ENCODE measurements at places on chromosomes 11 and 22.

DNA sequence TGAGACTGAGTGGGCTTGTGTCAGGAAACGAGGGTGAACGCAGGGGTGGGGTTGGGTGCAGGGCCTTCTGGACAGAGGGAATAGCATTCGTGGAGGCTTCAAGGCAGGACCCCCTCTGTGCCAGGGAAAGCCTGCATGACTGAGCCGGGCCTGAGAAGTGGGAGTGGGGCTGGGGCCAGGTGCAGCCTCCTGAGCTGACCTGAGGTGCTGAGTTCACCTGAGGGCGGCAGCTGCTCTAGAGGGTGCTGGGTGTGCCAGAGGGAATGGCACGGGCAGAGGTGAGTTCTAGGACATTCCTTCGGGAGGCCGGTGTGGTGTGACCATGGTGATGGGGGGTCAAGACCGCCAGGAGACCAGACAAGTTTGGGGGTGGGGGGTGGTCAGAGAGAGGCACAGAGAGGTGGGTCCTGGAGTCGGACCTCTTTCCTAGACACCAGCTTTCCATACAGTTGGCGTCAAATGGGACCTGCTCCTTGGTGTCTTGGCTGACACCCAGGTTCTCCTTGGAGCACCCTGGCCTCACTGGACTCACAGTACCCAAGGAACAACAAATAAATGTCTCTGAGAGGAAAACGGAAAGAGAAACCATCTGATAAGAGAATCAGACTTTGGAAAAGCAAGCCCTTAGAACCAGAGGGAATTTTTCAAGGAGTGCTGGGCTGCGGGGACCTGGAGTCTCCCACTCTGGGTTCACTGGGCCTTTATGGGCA is 7.7 kb downstream of the MPPED1 start:
- no peak for DNase-seq

DNA sequence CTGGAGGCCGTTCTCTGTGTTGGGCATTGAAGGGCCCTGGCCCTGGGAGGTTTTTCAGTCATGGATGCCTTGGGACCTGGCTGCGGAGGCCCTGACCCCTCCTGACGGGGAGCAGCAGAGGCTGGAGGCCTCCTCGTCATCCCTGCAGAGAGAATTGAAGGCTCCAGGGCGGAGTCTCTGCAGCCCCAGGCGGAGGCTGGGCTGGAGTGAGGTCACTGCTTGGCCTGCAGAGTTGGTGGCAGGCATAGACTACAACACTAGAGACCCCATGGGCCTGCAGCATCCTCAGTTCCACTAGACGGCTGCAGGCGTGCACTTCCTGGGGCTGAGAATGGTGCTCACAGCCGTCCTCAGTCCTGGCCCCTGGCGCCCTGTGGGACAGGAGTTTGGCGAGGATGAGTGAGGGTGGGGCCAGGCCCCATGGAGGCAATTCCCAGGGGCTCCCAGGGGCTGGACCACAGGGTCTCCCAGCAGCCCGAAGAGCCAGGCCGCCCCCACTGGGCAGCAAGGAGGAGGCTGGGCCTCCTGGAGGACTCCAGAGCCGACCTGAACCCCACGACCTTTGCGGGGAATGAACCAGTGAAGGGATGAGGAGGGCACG is 1194.9 kb downstream of the BRD1 start:
- DNase-seq = no peak

GRCh38 chr22:50475652-50476002 is 792 bp upstream of the SBF1 start:
- DNase-seq = no peak

- no peak for DNase-seq
These were observed 942.0 kb upstream of the CCDC90B start for GRCh38 chr11:84227970-84228665.

GRCh38 chr11:64400102-64400501 is 41.1 kb downstream of the RPS6KA4 start:
- DNase-seq = no peak

DNA sequence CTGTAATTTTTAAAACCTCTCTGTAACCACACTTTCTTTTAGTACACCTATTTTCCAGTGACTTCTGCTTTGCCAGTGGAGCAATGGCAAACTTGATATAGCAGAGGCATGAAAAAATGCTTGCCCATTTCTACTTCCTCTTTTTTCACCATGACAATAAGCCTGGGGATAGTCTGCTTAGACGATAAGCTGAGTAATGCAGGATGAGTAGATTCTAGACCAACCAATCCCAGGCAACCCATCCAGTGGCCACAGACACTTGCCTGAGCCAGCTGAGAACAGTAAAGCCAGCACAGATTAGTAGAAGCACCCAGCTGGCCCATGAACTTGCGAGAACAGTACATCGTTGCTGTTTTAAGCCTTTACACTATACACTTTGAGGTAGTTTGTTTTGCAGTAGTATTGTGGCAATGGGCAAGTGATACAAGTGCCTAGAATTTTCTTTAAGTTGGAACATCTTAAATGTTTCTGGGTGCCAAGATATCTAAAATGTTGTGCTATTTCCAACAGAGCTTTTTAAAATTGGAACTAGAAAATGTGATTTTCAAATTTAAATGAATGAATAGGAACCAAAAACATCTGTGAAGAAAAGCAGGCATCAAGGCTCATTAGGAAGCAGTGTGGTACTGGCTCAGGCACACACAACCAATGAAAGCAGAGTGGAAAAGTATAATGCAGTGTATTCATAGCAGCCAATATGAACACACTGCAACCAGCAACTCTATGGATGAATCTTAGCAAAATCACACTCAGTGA is 37.7 kb downstream of the DDI1 start:
- no peak for DNase-seq

Measured in stimulated activated CD8-positive, alpha-beta memory T cell treated with anti-CD3 and anti-CD28 coated beads, Interleukin-7, amount 100 ng/mL, for 48 hours (primary cell).